ENCODE measurements at places on chromosomes 7 and 10.

DNA sequence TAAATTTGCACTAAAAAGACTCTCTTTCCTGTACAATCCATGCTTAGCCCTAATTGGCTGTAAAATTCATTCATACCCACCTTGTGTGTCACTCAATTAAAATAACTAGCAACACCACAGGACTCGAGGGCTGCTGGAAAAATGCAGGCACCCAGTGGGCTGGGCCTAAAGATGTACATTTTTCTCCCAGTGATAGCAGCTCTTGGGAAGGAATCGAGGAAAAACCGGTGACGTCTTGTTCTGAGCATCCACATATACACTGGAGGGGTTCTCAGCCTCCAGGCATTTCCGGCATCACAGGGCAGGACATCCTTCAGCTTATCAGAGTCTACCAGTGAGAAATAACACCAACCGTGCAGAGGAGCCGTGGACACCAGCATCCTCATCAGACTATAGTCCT, 85.8 kb upstream of the PITRM1 start:
- DNase-seq = no peak

DNA sequence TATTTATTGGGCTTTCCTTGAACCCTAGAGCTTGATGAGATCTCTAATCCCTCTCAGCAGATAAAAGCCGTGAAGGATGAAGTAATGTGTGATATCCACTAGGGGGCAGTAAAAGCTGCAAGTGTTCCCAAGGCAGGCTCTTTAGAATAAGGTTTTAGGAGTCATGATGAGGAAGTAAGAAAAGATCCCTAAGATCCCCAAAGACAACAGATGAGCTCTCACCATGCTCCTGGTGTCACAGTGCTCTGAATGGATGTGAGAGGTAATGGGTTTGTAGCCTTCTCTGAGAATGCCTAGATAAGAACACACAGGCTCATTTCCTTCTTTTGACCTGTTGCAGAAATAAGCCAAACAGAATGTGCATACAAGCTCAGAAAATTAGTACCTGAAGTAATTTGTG, 70.4 kb upstream of the ITPRID1 start:
- no peak for DNase-seq

GRCh38 chr10:89301232-89301631, 614 bp upstream of the IFIT2 start:
- DNase-seq = no peak

- DNase-seq = no peak
Observed at GRCh38 chr7:21850531-21851285, 95.0 kb downstream of the CDCA7L start.

- no peak for DNase-seq
Observed at GRCh38 chr10:86253091-86254072, 113.2 kb downstream of the GRID1 start.

- DNase-seq = peak; percentile 34
Observed at GRCh38 chr10:3803295-3803926, 18.4 kb upstream of the KLF6 start.

GRCh38 chr10:52256832-52257691, 57.0 kb upstream of the DKK1 start:
- no peak for DNase-seq

GRCh38 chr10:101267290-101267680, 38.0 kb upstream of the LBX1 start:
- DNase-seq = no peak

DNA sequence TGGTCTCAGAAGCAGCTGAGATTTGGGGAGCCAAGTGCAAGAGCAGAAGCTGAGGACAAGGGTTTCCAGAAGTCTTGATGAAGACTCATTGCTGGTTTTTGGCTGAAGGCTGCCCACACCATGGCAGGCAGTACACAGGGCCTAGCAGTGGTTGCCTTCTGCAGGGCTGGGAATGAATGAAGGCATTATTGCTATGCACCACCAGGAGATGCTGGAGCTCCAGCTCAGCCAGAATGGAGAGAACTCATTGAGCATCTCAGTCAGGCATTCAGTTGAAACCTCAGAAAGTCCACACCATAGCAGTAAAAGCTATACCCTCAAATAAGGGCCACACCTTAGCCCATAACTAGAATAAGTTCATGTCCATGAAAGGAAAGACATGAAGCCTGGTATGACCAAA, 190.5 kb downstream of the DPP6 start:
- no peak for DNase-seq

DNA sequence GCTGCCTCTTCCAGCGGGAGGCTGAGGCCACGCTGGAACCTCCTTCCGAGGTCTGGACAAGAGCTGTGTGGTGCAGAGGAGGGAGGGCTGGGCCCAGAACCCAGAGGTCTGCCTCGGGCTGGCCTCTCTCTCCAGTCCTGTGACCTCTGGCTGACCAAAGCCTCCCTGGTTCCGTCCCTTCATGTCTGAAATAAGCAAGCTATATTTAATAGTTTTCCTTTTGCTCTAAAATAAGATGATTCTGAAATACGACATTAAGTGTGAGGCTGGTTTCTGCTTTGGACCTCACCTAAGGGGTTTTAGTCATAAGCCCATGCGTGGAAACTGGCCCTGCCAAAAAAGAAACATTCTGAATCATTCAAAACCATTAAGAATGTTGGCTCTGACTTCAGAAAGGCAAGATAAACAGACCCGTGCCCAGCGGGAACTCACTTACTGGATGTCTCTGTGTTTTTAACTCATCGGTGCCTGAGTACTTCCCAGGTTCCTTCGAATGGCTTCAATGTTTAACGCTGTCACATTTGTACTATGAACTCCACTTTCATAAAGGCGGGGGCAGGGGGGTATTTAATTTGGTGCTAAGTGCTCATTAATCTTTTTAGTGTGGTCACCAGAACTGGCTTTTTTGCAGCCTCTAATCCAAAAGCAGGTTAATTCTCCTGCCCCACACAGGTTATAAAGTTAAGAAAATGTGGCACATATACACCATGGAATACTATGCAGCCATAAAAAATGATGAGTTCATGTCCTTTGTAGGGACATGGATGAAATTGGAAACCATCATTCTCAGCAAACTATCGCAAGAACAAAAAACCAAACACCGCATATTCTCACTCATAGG, 157.5 kb upstream of the KLF14 start:
- no peak for DNase-seq

DNA sequence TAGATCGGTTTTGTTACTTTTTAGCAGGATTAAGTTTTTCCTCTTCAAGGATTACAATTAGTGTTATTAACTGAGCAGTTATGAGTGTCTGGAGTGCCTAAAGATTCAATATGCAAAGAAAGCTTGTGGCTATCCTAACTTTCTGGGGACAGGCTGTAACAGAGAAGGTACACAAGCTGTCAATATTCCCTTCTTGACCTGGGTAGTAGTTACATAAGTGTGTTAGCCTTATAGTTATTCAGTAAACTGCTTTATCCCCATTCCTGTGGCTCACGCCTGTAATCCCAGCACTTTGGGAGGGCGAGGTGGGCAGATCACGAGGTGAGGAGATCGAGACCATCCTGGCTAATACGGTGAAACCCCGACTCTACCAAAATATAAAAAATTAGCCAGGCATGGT, 31.6 kb downstream of the ATAD1 start:
- DNase-seq = no peak

- no peak for DNase-seq
Observed at GRCh38 chr7:122013065-122013464, 131.0 kb downstream of the AASS start.
